ENCODE measurements at places on chromosomes 12 and 14. TPM values are rescaled to one million over a fixed set of nuclear protein-coding genes. Genes with fewer than 3 reads are reported as not detected.

DNA sequence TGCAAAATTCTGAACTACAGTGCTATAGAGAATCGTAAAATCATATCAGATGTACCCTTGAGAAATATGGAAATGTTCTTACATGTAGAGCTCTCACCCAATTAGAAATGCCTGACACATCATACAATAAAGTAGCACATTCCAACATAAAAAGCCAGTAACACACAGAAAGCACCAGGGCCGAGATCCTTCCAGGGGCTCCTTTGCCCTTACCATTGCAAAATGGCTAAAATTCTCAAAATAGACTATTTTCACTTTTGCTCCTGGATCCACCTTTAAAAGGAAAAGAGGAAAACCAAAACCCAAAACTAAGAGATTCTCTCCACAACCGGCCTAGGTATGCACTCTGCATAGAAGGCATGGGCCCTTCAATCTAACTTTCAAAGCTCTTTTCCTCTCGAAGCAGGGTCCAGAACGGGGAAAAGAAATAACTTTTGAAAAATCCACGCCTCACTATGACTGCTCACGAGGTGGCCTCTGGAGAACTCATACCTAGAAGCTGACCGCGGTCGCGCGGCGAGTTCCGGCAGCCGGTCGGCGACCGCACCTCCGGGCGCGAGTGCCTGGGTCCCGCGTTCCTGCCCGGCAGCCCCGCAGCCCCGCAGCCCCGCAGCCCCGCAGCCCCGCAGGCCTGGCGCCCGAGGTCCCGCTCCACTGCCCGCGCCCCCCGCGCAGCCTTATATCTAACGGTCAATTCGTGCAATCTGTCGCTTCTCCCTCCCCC lies 2.7 kb downstream of the OTX2 start:
- H3K36me3 ChIP-seq = no peaks in the 10 kb centered on the region
- H3K4me3 ChIP-seq = no peak overlapping the region
- H3K27me3 ChIP-seq = peaks cover 6% of the 10 kb centered on the region
- DNase-seq = no peak
- H3K4me1 ChIP-seq = peaks cover 3% of the 10 kb centered on the region
- no peak overlapping the region for H3K27ac ChIP-seq

GRCh38 chr12:26939192-26939832 lies 1.0 kb downstream of the FGFR1OP2 start:
- peaks cover 11% of the 10 kb centered on the region for H3K36me3 ChIP-seq
- H3K27me3 ChIP-seq = no peaks in the 10 kb centered on the region

GRCh38 chr12:92021666-92022035 lies 124.0 kb downstream of the BTG1 start:
- no peak overlapping the region for H3K27ac ChIP-seq
- H3K4me1 ChIP-seq = no peaks in the 10 kb centered on the region
- no peaks in the 10 kb centered on the region for H3K27me3 ChIP-seq
- no peak for DNase-seq

- H3K4me1 ChIP-seq = peaks cover 17% of the 10 kb centered on the region
- no peak overlapping the region for H3K27ac ChIP-seq
- peaks cover 71% of the 10 kb centered on the region for H3K27me3 ChIP-seq
- no peaks in the 10 kb centered on the region for H3K36me3 ChIP-seq
Measured at GRCh38 chr12:109766251-109766778, 52.7 kb downstream of the FAM222A start.

Gene NRIP2
- total RNA-seq = not detected

DNA sequence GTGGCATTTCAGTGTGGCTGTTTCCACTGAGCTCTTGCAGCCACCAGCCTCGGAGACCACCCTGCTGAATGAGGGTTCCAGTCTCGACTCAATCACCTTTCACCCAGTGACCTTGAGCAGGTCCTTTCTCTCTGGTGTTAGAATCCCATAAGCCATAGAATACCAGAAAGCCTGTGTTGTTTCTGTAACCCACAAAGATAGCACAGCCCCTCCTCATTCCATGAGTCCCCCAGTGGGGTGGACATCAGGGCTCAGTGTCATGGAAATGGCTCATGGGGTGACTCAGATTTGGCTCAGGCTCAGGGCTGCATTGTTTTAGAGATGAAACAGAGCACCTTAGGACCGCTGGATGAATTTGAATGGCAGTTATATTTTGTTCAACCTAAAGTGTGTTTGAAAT lies 171.5 kb downstream of the PTPN11 start:
- no peaks in the 10 kb centered on the region for H3K4me1 ChIP-seq
- H3K36me3 ChIP-seq = no peaks in the 10 kb centered on the region
- no peak for DNase-seq
- H3K4me3 ChIP-seq = no peak overlapping the region
- H3K27me3 ChIP-seq = 0 out of 2 replicates have a peak, but pooled peaks cover 3% of the 10 kb centered on the region

- no peaks in the 10 kb centered on the region for H3K4me1 ChIP-seq
- H3K36me3 ChIP-seq = no peaks in the 10 kb centered on the region
- peaks cover 5% of the 10 kb centered on the region for H3K27me3 ChIP-seq
Measured at GRCh38 chr12:243381-243780, 19.3 kb downstream of the SLC6A13 start.

GRCh38 chr12:45168976-45169375 lies 46.9 kb upstream of the ANO6 start:
- H3K27ac ChIP-seq = no peak overlapping the region
- no peaks in the 10 kb centered on the region for H3K27me3 ChIP-seq
- no peaks in the 10 kb centered on the region for H3K4me1 ChIP-seq
- H3K36me3 ChIP-seq = no peaks in the 10 kb centered on the region

DNA sequence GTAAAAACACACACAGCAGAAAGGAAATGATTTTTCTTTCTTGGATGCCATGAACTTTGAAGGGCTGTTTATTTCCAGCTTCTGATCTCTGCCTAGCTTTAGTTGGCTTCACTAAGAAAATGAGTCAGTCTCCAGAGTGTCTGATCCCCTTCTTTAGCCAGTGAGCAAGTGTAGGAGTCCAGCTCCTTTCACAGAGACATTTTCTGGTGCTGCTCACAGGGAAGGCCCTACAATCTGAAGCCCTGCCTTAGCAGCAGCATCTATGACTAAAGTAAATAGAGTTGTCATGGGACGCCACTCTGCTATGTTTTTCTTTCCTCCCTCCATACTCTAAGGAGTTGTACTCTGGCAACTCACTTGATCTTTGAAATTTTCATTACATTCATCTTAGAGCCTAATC lies 103.5 kb downstream of the RPAP3 start:
- no peaks in the 10 kb centered on the region for H3K27me3 ChIP-seq
- no peak overlapping the region for H3K27ac ChIP-seq
- no peaks in the 10 kb centered on the region for H3K36me3 ChIP-seq

Gene NABP2
- total RNA-seq = 43.1 TPM

Gene PAX9
- 3.4 TPM for total RNA-seq

GRCh38 chr14:52315355-52315718 lies 1.2 kb downstream of the PTGER2 start:
- H3K36me3 ChIP-seq = no peaks in the 10 kb centered on the region
- DNase-seq = no peak
- no peak overlapping the region for H3K4me3 ChIP-seq
- peaks cover 24% of the 10 kb centered on the region for H3K27me3 ChIP-seq

DNA sequence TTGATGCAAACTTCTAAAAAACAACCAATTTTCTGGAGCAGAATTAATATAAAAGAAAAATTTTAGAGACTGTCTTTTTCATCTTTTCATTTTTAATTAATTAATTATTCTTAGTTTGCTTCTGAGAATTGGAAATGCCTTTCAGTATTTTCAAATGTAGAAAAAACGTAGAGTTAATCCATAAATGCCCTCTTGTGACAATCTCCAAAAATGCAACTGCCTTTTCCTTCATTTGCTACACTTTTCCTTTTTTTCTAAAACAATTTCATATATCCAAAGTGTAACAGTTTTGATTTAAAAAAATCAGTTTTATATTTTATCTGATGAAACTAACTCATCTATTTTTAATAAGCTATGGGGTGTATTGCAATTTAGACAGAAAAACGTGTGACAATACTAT lies 409.3 kb downstream of the PRKD1 start:
- no peaks in the 10 kb centered on the region for H3K36me3 ChIP-seq
- no peak for DNase-seq
- no peaks in the 10 kb centered on the region for H3K27me3 ChIP-seq
- no peaks in the 10 kb centered on the region for H3K4me1 ChIP-seq
- H3K27ac ChIP-seq = no peak overlapping the region

GRCh38 chr14:82432301-82433105 lies 898.9 kb upstream of the SEL1L start:
- H3K27ac ChIP-seq = no peak overlapping the region
- no peaks in the 10 kb centered on the region for H3K36me3 ChIP-seq
- H3K4me3 ChIP-seq = no peak overlapping the region
- no peak for DNase-seq

DNA sequence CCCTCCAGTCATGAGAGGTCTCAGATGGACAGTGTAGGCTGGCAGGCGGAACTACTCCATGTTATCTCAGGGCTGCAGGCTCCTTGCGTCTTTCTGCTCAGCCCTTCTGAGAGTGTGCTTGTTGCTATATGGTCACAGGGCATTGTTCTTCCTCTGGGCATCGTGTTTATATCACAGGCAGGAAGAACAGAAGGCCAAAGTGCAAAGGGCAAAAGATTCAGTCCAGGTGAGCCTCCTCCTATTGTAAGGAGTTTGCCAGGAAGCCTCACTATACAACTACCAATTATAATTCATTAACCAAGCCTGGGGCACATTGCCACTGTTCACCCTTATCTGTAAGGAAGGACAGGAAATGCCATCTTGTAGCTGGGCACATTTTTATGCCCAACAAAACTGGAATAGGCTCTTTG lies 195.5 kb upstream of the KITLG start:
- no peak overlapping the region for H3K27ac ChIP-seq
- DNase-seq = no peak
- H3K36me3 ChIP-seq = no peaks in the 10 kb centered on the region
- H3K27me3 ChIP-seq = no peaks in the 10 kb centered on the region
- no peak overlapping the region for H3K4me3 ChIP-seq
- no peaks in the 10 kb centered on the region for H3K4me1 ChIP-seq

GRCh38 chr14:73759183-73759713 lies 45.1 kb upstream of the PNMA1 start:
- H3K27me3 ChIP-seq = no peaks in the 10 kb centered on the region
- H3K36me3 ChIP-seq = peaks cover 32% of the 10 kb centered on the region
- H3K4me3 ChIP-seq = peak overlapping the region; percentile 76
- H3K27ac ChIP-seq = peak overlapping the region; percentile 92
- peaks cover 80% of the 10 kb centered on the region for H3K4me1 ChIP-seq

DNA sequence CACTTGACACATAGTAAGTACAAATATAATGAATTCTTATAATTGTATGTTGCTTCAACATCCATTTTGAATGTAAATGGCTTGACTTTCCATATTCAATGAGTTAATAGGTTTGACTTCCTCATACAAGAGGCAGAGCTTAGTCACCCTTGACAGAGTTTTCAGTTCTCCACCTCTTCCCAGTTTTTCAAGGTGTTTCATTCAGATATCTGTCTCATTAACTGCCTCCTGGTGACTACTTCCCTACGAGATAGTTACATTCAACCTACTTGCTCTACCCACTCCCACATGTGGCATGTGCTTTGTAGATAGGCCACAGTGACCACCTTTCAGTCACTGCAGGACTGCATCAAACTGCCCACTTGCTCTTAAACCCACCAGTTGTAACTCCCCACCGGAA lies 60.0 kb downstream of the MYF5 start:
- H3K27ac ChIP-seq = no peak overlapping the region
- DNase-seq = no peak
- H3K27me3 ChIP-seq = no peaks in the 10 kb centered on the region
- no peak overlapping the region for H3K4me3 ChIP-seq
- no peaks in the 10 kb centered on the region for H3K36me3 ChIP-seq
- H3K4me1 ChIP-seq = no peaks in the 10 kb centered on the region

DNA sequence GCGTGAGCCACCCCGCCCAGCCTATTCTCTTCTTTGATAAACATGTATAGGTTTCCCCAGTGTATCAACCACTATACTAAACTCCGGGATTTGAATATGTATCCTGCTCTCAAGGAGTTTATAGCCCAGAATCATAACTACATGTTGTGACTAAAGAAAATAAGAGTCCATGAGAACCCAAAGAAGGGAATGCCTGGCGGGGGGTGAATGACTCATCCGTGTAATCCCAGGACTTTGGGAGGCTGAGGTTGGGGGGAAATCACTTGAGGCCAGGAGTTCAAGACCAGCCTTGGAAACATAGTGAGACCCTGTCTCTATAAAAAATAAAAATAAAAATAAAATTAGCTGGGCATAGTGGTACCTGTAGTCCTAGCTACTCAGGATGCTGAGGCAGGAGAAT lies 57.2 kb downstream of the SIX6 start:
- no peak overlapping the region for H3K27ac ChIP-seq
- no peak for DNase-seq
- no peaks in the 10 kb centered on the region for H3K4me1 ChIP-seq
- no peak overlapping the region for H3K4me3 ChIP-seq
- no peaks in the 10 kb centered on the region for H3K36me3 ChIP-seq

Gene ADAMTS20
- 0.09 TPM for total RNA-seq

Measured in K562 (cell line).